Progenitor cell of endocrine pancreas (in vitro differentiated cells): ENCODE measurements at places on chromosomes 1 and 21. TPM values are rescaled to one million over a fixed set of nuclear protein-coding genes. Genes with fewer than 3 reads are reported as not detected.

GRCh38 chr1:32040711-32041110 lies 27.0 kb downstream of the KHDRBS1 start:
- no peak for DNase-seq

DNA sequence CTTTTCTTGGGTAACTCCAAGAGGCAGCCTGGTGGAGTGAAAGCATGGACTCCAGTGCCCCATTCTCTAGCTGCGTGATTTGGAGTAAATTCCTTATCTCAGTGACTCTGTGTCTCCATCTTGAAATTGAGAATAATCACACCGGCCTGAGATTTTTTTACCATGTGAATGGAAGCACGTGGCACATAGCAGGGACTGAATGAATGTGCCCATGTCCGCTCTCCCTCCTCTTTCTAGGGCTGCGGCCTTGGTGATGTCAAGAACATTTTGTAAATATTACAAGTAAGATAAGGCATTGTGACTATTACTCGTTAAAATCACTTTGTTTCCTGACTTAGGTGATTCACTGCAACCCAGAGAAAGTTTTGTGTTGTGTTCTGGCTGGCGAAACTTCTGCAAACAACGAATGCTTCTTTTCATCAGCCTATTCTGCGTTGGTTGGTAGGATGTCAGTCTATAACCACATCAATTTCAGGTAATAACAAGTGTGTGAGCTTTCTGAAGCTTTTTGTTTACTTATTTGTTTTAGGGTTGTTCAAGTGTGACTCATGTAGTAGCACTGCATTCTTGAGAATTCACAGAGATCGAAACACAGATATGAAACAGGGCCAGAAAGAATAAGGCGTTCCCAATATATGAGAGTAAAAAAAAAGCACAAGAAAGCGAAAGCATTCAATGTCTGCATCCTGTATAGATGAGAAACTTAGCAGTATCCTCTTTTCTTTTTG lies 135.7 kb upstream of the SLC45A1 start:
- no peak for DNase-seq

- DNase-seq: no peak
These were observed 137.1 kb upstream of the APP start for GRCh38 chr21:26307640-26308039.

KRTAP13-2 gene
- not detected in 2 replicates for total RNA-seq

- peak; percentile 23 for DNase-seq
These were observed 361.5 kb upstream of the ZP4 start for GRCh38 chr1:238252033-238252802.
